ENCODE measurements at places on chromosomes 13 and 19.
A peak's percentile ranks its signal among the peaks of the same experiment; 100 is the strongest.

DNA sequence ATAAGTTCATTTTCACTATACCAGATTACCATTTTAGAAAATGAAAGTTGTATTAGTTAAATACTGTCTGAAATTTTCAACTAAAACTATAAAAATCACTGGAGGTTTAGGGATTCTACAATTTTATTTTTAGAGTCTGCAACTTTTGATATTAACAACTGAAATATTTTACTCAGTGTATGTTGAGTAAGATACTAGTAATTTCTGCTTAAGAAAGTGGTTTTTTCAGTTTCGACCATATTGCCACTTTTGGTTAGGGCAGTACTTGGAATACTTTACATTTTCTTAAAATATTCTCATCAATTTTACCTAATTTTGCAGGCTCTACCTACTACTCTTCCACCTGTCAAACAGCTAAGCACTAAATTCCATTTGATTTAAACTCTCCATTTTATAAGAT is 59.6 kb downstream of the KCNRG start:
- DNase-seq = no peak

GRCh38 chr19:47258434-47258833 is 2.1 kb downstream of the CCDC9 start:
- no peak for DNase-seq

DNA sequence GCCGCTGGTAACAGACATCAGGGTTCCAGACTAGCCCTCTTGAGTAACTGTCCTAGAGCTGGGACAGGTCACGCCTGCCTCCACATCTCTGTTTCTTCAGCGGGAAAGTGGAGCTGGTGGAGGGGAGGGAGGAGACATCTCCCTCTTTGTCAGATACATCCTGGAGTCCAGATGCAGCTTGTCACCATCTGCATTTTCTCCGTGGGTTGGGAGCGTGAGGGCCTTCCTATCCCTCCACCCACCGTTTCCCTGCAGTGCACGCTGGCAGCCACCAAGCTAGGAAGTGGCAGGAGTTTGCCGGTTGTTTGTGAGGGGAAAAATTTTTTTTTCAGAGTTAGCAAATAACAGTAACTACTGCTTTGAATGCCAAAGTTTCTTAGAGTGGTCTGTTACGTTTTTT is 20.0 kb upstream of the SMIM17 start:
- no peak for DNase-seq

DNA sequence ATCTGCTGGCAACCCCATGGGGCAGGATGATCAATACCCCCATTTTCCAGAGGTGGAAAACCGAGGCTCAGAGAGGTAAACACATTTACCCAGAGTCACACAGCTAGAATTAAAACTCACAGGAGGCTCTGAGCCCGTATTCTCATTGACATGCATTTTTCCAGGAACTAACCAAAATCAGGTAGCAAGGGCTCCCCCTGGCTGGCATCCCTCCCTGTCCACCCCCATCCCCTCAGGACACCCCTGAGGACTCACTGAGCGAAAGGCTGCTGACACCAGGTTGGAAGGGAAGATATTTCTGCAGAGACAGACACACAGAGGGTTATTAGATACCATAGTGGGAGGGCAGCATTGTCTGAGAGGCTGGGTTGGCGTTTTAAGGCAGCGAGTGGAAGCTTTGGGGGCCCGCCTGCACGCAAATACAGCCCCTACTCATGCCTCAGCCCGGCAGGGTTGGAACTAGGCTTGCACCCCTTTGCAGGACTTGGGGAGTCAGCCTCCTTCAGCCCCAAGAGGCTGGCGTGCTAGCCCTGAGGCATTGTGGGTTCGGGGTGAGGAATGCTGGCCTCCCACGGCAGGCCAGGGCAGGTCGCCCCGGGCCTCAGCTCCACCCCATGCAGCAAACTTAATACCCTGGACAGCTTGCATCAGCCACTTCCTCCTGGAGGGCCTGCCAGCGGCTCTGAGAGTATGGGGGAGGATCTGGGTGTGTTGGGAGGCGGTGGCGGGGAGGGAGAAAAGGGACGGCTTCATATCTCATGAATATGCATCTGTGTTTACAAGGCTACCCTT is 3.9 kb downstream of the SLC1A5 start:
- peak; percentile 85 for DNase-seq

DNA sequence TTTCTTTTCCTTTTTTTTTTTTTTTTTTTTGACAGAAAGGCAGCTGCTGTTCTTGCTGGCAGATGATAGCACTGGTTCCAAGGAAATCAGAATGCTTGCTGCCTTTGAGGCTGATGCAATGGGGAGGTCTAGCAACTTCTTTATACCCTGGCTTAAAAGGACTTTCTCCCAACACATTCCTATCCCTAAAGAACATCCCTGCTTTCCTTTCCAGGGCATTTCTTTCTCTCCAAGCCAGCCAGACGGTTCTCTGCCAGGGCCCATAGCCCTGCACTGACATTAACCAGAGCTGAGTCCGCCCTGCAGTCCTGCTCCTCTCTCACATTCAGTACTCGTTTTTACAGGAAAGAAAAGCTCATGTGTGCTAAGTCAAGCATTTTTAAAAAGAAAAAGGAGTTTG is 133.9 kb upstream of the WASF3 start:
- DNase-seq = no peak

DNA sequence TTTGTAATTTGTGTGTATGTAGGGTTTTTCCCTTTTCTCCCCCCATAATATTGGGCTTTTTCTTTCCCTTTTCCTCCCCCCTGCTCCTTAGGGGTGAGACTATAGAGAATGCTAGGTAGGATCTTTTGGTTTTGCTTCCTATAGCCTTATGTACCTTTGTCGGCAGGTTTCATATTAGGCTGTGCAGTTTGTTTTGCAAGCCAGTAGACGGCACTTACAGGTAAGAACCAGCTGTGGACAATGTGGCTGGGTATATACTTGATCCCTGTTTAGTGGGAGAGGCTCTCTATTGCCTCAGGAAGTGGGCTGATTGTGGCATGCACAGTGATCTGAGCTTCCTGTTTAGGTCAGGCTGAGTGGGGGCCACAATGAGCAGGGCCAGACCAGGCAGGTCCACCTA is 359.2 kb upstream of the OBI1 start:
- no peak for DNase-seq

- no peak for DNase-seq
Observed at GRCh38 chr13:32384702-32385101, 43.2 kb downstream of the N4BP2L1 start.

DNA sequence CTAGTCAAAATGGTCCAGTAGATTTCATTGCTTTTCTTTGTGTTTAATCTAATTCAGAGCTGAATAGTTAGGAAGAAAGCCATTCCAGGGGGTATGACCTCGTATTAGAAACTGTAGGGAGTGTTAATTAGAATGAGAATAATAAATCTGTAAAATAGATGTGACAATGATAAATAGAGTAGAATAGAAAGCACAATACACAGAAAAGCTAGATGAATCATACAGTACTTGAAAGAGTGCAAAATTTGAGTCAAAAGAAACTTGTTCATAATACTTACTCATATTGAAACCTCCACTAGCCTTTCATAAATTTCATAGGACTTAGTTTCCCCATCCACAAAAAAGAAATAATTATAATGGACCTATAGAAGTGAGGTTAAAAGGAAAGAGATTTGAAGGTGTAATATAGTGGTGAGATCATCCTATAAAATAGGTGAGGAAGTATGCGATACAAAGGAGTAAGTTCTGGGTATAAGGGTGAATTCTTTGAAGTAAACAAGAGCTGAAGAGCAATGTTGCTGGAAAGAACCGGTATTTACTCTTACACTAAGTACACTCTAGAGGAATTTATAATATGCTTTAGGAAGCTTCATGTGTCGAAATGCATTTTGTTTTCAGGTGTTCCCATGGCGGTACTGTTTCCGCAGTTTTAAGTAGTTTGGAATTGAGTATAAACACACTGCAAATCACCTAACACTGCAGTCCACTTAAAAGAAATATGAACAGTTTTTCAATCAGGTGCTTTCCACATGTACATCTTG is 21.9 kb downstream of the PCDH17 start:
- no peak for DNase-seq

DNA sequence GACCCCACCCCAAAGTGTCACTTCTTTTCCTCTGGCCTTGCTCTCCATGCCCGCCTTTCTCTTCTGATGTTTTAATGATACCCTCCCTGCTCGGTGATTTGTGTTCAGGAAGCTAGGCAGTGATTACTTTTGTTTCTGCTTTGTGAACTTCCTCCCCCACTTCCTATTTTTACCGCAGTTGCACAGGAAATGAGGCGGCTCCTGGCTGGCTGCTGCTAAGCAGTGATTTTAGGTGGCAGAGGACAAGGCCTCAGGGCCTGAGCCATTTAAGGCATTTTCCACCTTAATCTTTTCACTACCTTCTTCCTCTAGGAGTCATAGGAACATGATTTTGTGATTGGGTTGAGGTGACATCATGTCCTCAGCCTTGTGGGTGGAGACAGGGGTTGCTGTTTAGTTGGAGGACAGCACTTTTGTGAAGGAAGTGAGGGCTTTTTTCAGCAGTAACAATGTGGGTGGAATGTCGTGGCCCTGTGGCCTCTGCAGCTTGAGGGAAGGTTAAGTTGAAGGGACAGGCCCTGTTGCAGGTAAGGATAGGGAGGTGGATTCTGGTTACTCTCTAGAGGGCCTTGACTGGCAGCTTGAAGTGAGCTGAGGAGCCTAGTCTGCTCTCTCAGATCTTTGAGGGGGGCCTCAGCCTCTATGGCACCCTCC is 15.7 kb downstream of the GARRE1 start:
- peak; percentile 74 for DNase-seq

DNA sequence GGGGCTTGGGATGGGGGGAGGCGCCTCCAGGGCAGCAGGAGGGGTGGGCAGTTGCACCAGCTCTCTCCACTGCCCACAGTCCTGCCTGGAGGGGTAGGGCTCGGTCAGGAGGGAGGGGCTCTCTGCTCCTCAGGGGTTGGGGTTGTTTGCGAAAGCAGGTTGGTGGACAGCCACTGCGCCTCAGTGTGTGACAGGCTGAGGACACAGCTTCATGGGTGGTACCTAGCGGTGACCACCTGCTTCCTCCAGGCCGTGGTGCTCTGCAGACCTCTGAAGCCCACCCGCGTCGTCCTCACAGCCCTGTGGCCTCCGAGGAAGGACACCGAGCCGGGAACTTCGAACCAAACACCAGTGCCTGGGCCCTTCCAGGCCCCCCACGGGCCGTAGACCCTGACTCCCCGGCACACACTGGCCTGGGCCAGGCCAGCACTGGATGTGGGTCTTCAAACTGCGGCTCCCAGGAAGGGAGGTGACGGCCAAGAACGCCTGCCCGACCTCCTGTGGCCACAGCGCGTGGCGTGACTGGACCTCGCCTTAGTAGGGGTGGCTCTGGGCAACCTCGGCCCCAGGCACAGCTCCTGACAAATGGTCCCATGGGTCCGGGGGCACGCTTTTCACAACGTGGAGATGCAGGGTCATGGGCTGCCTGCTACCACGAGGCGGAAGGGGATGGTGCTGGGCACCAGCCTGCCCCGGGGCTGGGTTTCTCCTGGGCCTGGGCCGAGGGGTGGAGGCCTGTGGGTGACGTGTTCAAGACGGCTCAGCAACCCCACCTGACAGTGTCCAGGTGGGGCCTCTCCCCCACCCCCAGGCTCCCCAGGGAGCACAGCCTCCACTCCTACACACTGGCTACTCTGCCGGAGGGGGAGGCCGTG is 173.2 kb downstream of the KDM4B start:
- no peak for DNase-seq

DNA sequence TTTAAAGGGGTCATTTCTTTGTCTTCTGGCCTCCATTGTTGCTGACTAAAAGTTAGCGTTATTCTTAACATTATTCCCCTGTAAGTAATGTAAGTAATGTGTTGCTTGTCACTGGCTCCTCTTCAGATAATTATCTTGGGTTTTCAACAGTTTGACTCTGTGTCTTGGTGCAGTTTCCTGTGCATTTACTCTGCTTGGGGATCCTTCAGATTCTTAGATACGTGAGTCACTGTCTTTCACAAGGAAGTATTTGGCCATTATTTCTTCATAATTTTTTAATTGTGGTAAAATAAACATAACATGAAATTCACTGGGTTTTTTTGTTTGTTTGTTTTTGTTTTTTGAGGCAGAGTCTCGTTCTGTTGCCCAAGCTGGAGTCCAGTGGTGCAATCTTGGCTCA is 13.5 kb upstream of the OR7D2 start:
- DNase-seq = no peak

DNA sequence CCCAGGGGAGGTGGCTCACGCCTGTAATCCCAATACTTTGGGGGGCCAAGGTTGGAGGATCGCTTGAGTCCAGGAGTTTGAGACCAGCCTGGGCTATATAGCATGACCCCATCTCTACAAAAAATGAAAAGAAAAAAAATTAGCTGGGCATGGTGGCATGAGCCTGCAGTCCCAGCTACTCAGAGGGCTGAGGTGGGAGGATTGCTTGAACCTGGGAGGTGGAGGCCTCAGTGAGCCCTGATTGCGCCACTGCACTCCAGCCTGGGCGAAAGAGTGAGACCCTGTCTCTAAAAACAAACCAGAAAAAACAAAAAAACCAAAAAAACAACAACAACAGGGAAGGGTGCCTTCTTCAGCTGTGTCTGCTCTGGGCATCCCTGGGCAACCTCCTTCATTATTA is 499 bp upstream of the MYO1F start:
- no peak for DNase-seq

- DNase-seq = peak; percentile 96
Observed at GRCh38 chr13:25301347-25302113, at the start of gene NUP58. NUP58 (plus strand) TSS chr13:25301625; CDS start chr13:25301774, 149 bp downstream.

Measured in activated CD8-positive, alpha-beta T cell treated with anti-CD3 and anti-CD28 coated beads, Interleukin-2, amount 10 ng/mL, durations not matched to agents 7 days and 5 days (primary cell).